ENCODE measurements at places on chromosomes 13 and 19. TPM values are rescaled to one million over a fixed set of nuclear protein-coding genes. Genes with fewer than 3 reads are reported as not detected.

DNA sequence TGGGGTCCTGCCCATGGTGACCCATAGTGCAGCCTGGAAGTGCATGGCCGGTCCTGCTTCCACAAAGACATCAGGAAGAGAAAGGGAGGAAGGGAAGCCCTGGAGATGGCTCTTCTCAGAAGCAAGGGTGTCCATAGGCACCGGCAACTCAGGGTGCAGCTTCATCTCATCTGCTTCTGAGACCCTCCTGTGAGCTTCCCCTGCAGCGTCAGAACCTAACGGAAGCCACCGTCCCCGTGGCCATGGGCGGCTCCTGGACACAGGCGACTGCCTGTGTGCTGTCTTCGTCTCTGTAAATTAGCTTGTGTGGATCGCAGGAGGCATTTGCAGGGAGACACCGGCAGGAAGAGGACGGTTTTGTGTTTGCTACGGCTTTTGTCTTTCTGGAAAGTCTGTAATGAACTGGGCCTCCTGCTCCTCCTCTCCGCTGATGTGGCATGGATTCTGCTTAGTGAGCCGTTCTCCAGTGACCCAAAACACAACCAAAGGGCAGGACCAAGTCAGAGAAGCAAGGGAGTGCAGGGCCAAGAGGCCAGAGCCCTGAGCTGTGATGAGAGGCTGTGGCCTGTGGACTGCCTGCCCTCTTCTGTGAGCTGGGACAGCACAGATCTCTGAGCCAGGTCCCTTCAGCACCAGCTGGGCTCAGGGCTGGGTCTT is 2.5 kb downstream of the ATP4B start:
- DNase-seq: no peak

- no peak for DNase-seq
Observed at GRCh38 chr19:50232600-50232999, 29.2 kb downstream of the MYH14 start.

DNA sequence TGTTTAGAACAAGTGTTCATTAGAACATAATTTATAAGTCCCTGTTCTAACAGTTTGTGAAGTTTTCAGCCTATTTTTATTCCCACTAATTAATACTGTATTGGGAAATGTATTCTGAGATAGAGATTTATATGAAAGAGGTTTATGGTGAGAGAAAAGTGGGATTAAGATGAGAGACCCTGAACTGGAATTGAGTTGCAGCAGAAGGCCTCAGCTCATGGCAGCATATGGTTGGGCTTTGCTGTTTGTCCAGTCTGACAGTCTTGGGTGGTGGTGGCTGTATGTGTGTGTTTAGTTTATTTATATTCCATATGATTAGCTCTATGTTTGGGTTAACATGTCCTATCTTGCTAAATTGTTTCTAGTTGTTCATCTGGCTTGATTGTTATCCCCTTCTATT is 575.1 kb downstream of the SLITRK5 start:
- no peak for DNase-seq

DNA sequence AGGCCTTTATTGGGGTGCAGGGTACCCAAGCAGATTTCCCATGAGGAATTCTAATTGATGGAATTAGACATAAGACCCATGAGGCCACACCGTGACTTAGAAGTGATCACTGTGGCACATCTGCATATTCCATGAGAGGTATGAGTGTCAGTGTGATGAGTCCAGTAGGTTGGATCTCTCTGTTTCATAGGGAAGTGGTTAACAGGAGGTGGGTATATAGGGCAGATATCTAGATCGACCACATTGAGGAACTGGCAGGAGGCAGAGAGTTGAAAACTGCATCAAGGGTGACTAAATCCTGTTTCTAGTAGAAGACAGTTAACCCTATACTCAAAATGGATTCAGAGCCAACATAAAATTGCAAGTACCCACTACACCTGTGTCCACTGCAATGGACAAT is 68.6 kb upstream of the MIR17HG start:
- DNase-seq: no peak

DNA sequence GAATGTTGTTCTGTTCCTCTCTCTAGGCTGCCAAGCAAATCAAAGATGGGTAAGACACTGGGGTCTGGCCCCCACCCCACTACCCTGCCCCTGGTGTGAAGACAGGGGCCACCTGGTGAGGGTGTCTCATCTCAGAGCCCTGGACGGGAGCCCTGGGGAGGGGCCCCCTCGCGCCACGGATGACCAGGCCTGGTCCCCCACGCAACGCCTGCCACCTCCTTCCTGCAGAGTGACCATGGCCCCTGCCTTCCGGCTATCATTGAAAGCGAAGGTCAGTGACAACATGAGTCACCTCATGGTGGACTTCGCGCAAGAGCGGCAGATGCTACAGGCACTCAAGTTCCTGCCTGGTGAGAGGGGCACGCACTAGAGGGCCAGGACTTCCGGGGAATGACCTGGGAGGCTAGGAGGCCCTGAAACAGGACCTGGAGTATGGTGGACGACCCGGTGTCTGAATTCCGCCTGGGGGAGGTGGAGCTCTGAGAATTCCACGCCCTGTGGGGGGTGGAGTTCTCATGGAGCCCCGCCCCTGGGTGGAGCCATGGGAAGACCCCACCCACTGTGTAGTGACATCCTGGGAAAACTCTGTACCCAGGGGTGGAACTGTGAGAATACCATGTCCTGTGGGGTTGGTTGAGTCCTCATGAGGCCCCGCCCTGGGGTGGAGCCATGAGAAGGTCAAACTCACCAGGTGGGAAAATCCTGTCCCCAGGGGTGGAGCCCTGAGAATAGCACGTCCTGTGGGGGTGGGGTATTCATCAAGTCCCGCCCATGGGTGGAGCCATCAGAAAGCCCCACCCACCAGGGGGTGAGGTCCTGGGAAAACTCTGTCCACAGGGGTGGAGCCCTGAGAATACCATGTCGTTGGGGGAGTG is 6.1 kb downstream of the FSD1 start:
- DNase-seq: peak; percentile 90

DNA sequence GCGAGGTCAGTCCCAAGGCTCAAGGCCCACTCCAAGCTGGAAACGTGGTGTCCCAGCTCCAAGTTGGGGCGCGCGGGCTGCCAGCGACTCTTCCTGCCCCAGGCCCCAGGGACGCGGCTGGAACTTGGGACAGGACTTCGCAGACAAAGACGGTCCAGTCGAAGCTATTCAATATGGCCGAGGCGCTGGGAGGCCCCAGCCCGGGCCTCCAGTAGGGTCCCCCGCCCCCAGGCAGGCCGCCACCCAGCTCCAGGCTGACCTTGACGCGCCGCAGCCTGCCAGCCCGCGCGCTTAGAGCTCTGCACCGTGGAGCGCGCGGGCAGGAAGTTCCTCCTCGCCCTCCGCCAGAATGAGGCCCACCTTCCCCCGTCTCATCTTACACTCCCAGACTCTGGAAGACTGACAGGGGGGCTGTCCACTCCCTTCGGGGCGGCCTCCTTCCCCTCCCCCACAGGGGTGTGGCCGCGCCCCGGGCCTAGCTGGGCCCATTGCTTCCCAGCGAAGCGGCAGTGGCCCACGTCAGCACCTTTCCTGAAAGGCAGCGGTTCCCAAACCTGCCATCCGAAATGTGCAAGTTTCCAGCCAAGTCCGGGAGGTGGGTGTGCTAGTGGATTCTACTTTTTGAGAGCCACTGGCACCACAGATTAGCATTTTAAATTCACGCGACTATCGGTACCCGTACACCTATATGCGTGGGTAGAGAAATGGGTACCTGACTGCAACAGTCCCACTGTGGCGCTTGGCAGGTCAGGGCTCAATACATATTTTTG is at the start of gene CCDC8:
Gene CCDC8, minus strand, starts transcription at position 303 of the 770 bp plus-strand sequence. CDS start 754 bp downstream, outside the sequence.
- DNase-seq: peak; percentile 93

DNA sequence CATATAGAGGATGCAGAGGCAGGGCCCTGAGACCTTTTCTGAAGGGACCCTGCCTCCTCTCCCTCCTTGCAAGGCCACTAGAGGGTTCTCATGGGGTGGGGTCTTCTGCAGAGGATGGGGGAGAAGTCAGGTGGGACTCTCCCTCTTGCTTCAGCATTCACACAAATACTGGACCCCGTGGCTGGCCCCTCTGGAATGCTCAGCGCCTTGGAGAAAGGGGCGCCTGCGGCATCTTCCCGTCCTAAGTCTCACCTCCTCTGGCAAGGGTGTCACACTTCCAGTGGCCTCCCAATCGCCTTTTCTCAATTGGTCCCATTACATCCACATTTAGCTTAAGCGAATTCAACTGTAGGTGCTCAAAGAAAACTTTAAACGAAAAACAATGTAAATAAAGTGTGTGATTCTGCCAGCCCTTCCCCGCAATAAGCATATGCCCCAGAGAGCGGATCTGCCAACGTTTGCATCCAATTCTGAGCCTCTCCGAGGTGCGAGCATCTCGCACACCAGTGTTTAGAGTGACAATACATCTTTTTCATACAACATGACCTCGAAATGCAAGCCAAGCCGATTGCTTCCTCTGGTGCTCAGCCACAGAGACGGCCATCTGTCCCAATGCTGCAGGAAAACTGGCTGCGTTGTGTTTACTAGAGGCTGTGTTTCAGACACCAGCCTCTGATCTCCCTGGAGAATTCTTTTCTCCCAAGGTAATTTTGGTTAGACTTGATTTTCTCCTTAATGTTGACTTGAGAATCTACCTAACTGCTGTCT is 69.1 kb upstream of the WASF3 start:
- no peak for DNase-seq

DNA sequence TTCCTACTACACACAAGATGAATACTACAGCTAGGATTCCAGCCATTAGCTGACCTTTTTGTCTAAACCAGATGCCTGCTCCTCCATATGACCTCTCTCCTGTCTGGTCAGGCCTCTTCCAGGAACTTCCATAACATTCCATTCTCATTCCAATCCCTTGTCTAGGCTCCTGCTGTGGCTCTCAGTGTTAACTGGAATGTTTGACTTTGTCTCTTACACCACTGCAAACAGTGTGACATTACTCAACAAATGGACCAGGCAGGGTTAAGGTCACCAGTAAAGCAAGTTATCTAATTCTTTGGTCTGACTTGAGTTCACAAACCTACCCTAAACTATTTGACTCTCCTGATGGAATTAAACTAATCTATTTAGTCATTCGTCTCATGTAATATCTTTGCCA is 2.1 kb upstream of the GPC6 start:
- DNase-seq: no peak

Gene SIGLEC6
- polyA plus RNA-seq: not detected

GRCh38 chr19:13926715-13927114 is 11.5 kb downstream of the PODNL1 start:
- no peak for DNase-seq

GRCh38 chr13:95784900-95785290 is 108.0 kb downstream of the DNAJC3 start:
- DNase-seq: no peak

Gene CASP14
- not detected for polyA plus RNA-seq

Gene ZNF625
- 4.5 TPM for polyA plus RNA-seq
